ENCODE measurements at places on chromosomes 5 and 9.
A peak's percentile ranks its signal among the peaks of the same experiment; 100 is the strongest.

DNA sequence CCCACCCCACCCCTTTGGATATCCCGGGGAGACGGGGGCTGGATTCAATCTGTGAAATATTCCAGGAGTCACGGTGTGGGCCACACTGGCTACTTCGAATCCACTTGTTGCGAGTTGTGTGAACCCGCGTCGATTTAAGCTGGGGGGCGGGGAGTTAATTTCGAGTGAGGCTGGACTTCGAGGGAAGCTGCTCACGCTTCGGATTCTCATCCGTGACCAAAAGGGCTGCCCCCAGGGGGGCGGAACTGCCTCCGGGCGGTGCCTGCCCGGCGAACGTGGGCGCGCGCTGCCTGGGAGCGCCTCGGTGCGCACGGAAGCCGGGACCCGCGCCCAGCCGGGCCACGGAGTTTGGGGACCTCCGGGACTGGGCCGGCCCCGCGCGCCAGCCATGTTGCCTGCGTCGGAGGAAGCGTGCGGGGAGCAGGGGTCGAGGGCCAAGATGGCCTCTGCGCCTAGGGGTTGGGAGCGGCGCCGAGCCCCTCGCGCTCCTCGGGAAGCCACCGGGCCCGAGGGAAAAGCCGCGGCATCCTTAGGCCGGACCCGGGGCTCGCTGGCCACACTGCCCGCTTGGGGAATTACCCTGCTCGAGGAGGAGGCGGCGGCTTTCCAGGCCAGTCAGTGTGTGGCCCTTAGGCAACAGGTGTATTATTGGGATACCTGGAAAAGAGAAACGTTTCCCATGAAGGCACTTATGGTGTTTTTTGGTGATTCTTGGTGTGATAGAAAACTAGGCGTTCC lies 975 bp downstream of the OCLN start:
- no peak for DNase-seq

- no peak for DNase-seq
These were observed 162.4 kb upstream of the ZNF608 start for GRCh38 chr5:124908581-124909451.

GRCh38 chr5:32076699-32077695 lies 97.1 kb downstream of the GOLPH3 start:
- peak; percentile 26 for DNase-seq

DNA sequence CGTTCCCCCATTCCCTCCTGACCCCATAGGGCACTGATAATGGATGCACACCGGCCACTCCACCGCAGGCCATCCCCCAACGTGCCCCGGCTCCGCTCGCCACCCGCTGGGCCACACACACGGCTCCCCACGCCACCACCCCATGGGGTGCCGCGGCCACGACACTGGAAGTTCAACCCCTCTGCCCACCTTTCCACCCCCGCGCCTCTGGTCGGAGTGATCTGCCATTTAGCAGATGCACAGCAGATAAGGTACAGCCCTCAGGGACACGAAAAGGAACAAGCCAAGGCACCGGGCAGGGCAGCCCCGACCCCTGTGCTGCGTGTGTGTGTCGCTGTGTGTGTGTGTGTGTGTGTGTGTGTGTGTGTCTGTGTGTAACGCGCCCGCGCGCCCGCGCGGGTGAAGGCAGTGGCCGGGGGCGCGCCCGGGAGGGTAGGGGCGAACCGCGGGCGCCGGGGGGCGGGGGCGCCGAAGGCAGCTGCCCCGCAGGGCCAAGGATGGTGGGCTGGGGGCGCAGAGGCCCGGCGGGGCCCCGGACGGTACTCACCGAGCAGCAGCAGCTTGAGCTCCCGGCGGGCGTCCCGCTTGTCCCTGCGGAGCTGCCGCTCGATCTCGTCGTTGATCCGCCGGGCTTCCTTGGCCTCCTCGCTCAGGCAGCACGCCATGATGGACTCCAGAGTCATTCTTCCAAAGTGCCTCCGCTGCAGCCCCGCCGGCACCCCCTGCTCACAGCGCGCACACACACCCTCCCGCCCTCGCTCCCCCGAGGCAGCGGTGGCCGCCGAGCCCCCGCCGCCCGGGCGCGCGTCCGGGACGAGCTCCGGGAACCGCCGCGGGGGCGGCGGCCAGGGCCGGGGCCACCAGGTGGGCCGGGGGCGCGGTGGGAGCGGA lies 813 bp downstream of the GNAQ start:
- peak; percentile 63 for DNase-seq

GRCh38 chr5:38433160-38433861 lies 123.1 kb downstream of the LIFR start:
- no peak for DNase-seq

DNA sequence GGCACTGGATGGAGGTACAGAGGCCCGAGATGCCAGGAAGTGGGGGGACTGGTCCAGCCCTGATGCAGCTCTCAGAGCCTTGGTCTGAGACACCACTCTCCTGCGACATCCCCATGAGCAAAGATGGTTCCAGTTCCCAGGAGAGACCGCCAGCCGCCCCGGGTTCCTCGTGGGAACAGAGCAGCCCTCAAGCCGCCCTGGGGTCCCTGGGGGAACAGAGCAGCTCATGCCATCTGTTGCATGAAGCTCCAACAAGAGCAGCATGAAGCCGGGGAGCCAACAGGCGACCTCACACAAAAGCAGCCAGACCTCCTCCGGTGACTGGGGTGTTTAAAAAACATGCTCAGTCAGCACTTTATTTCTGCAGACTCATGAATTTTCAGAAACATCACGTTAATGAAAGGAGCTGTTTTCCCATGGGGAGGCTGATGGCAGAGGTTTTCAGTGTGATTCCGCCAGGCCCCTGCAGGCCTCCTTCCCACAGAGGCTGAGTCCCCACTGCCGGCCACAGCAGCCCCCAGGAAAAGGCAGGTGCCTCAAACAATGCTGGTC lies 6.2 kb downstream of the SLC6A18 start:
- no peak for DNase-seq

DNA sequence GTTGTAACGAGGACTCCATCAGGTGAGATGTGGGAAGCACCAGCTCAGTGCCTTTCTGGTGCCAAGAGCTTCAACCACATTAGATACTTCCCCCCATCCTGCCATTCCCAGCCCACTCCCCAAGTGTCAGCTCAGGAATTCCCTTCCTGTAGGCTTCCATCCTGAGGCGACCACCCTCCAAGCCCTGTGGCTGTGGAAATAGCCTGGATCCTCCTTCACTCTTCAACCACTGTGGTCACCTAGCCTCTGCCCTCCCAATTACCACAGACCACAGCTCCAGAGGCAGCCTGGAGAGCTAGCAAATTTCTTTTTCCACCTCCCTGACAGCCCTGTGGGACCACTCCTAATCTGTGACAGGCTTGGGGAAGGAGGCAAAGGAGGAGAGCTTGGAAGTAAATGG lies 219.8 kb upstream of the MAP3K1 start:
- DNase-seq = no peak

DNA sequence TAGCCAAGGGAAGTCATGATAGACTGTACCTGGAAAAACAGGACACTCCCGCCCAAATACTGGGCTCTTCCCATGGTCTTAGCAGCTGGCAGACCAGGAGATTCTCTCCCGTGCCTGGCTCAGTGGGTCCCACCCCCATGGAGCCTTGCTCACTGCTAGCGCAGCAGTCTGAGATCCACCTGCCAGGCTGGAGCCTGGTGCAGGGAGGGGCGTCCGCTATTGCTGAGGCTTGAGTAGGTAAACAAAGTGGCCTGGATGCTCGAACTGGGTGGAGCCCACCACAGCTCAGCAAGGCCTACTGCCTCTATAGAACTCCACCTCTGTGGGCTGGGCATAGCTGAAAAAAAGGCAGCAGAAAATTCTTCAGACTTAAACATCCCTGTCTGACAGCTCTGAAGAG lies 10.1 kb upstream of the THG1L start:
- no peak for DNase-seq

- no peak for DNase-seq
These were observed 241.4 kb downstream of the MARCHF11 start for GRCh38 chr5:15938186-15938585.

DNA sequence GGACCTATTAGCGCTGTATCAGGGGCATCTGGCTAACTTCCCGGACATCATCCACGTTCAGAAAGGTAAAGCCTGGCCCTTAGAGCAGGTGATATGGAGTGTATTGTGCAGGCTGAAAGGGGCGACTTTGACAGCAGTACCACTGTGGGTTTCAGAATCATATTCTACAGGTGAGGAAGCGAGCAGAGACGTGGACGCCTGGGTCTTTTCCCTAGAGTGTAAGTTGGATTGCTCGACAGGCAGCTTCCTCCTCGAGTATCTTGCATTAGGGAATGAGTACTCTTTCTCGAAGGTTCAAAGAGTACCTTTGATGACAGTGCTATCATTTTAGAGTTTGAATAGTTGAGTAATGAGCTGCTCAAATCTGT lies 1.9 kb downstream of the SNX18 start:
- DNase-seq = no peak

DNA sequence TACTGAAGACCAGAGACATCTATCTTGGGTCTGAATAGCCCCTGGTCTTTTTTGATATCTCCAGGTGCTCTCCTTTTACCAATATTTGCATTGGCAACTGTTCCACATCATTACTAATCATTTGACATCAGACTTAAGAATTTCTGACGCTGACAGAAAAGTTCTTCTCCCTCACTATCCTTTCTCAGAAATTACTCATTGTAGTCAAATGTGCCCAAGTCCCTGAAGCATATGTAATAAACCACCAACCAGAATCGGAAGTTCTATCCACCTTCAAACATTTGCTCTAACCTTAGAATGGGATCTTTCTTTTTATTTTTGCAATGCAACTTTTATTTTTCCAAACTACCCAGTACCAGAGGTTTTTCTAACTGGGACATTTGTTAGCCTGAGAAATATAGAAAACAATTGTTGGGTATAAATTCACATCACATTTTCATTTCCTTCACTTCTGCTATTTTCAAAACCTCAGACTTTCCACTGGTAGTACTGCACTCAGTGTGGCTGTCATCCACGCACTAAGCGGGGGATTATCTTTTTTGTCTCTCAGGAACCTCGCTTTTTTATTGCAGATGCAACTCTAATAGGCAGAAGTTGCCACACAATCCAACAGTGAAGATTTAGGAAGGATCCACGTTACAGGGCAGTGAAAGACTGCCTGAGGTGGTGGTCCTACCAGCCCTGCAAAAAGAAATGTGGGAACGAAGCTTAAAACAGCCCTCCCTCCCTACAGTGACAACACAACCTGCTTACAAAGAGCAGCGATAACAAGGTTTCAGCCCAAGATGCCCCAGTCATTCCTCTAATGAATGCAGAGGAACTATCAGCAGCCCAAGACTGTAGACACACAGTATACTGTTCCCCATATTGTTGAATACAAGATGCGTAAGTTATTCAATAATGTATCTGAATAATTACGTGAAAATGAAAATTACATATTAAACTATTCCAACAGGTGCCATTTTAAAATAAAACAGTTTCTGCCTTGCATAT lies 201.2 kb downstream of the EBF1 start:
- DNase-seq = no peak

- no peak for DNase-seq
These were observed 141.7 kb upstream of the PRLR start for GRCh38 chr5:35371951-35372426.

DNA sequence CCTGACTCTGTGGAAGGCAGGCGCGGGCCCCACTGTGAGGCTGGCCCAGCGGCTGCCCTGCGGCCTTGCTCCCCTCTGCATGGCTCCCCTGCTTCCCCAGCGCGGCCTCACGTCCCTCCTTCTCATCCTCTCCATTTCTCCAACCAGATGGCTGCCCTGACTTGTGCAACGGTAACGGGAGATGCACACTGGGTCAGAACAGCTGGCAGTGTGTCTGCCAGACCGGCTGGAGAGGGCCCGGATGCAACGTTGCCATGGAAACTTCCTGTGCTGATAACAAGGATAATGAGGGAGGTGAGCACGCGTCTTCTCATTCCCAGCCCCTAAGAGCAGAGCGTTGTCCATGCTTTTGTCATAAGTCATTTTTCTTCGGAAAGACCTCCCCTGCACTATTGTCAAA lies 129.0 kb upstream of the WWC1 start:
- DNase-seq = no peak

- no peak for DNase-seq
These were observed 22.4 kb downstream of the NRG2 start for GRCh38 chr5:140020601-140021177.

GRCh38 chr5:71533615-71534014 lies 53.5 kb upstream of the MCCC2 start:
- peak; percentile 62 for DNase-seq

DNA sequence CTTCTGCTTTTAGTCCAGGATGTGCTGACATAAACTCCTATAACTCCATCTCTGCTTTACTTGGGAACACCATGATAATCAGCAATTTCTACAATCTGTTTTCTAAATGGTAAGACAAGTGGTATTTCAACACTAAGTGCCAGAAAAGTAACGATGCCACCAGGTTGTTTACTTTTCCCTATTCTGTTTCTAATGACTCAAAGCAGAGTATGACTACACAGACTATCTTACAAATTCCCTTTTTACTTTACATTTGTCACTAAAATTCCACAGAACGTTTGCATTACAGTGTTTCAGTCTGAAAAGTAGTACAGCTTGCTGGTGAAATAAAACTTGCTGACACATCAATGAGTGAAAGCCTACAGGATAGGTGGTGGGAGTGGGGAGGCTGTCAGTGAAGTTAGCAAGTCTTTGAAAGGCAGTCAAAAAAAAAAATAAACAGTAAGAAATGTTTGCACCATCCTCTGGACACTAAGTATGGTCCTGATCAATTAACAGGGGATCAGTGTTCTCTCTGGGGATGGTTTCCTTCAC lies 186.5 kb downstream of the LURAP1L start:
- DNase-seq = no peak

GRCh38 chr9:93028448-93029006 lies 30.0 kb upstream of the SUSD3 start:
- peak; percentile 92 for DNase-seq

GRCh38 chr5:61330341-61330844 lies 1.7 kb upstream of the ZSWIM6 start:
- DNase-seq = peak; percentile 24

GRCh38 chr5:108101130-108101529 lies 280.8 kb downstream of the FBXL17 start:
- DNase-seq = no peak

DNA sequence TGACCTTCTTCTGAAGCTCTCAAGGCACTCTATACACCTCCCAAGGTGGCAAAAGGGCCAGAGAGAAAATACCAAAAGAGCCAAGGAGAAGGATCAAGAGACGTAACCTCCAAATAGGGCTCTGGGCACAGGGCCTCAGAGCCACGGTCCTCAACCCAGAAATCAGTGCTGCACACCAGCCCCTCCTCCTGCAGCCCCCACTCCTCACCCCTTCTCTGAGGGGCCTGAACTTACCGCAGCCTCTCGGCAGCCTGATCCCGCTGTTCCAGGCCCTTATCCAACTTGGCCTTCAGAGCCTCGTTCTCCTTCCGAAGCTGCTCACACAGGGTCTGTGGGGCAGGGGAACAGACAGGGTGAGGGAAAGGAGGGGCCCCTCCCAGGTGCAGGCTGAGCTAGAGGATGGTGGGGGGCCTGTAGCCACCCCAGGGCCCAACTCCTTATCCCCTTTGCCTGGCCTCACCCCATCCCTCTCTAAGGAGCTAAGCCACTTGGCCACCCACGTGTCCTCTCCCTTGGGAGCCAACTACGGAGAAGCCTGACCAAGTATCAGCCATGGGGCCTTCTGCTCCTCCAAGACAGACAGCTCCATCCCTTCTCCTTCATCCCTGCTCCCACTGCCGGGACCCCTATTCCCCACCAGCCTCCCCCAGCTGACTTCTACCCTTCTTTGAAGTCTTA lies 28.8 kb downstream of the TNIP1 start:
- DNase-seq = no peak

All from CD4-positive, alpha-beta T cell treated with Interleukin-4 for 4 hours (primary cell).